CD4-positive, alpha-beta T cell treated with Interferon gamma for 1 hour (primary cell): ENCODE measurements at places on chromosomes 4 and X.
A peak's percentile ranks its signal among the peaks of the same experiment; 100 is the strongest.

- no peak for DNase-seq
Measured at GRCh38 chr4:140080883-140081282, 73.1 kb downstream of the MAML3 start.

GRCh38 chr4:109588176-109588575, 28.1 kb downstream of the MCUB start:
- no peak for DNase-seq

DNA sequence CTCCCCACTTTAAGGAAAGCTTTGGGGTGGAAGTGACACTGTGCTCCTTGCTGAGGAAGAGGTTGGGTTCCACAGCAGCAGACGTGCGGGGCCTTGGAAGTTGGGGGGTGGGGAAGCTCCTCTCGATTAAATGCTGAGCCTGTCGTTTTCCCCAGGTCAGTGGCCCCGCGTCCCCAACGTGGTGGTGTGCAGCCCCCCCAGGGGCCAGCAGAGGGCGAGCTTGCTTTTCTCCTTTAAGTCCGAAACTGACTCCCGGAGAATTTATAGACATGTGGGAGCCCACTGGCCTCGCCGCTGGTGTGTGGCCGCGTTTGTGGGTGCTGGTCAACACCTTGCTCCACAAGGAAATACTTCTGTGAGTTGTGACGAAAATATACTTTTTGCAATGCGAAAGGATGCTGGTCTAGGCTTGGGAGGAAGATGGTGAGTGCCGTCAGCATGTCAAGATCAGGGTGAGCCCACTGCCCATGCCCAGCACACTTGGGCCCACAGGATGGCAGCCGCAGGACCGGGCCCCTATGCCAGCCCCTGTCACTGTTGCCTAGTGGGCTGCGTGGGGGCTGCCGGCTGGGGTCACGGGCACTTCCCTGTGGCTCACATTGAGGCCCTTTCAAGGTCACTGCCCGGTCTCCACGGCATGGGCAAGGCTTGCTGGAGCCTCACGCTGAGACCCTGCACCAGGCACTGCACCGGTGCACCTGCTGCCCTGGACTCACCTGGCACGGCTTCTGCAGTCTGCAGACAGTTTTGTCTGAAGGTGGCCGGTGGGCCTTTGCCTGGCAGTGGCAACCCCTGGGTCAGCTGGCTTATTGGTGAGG, 9.4 kb downstream of the UVSSA start:
- DNase-seq, result peak; percentile 24

- no peak for DNase-seq
Measured at GRCh38 chr4:10746371-10747171, 62.0 kb upstream of the CLNK start.

DNA sequence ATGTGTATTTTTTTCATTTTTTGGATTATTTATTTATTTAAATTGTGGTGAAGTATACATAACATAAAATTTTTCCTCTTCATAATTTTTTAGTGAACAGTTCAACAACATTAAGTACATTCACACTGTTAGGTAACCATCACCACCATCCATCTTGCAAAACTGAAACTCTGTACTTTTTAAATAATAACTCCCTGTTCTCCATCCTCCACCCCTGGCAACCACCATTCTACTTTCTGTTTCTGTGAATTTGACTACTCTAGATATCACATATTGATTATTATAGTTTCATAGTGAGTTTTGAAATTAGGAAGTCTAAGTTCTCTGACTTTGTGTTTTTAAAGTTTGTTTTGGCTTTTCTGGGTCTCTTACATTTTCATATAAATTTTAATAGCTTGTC, 89.3 kb upstream of the STX18 start:
- no peak for DNase-seq

DNA sequence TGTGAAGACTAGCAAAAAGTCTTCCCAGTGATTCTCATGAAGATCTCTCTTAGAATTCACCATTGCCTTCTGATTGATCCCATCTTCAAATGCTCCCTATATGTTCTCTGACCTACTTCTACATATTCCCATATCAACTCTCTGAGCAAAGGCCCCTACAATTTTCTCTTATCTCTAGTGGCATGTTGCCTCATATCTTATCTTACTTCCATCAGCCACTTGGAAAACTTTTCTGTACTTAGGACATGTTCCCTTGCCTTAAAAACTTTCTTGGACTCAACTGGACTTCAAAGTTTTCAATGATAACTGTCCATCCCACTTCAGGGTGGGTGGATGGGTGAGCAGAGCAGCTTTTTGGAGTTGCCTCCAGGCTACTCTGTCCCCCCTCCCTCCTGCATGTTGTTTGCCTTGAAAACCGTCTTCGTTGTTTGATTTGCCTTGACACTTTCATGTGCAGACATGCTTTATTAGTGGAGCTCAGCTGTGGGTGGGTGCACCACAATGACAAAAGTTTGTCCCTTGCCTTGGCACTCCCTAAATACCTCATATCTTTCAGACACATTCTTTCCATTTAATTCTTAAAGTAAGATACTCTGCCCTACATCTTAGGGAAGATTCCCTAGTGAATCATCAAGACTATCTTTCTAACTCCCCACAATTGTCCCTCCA, 18.3 kb upstream of the USP27X start:
- no peak for DNase-seq

- DNase-seq, result no peak
Measured at GRCh38 chrX:69305333-69306062, 140.2 kb upstream of the PJA1 start.

- no peak for DNase-seq
Measured at GRCh38 chr4:8688041-8688907, 95.7 kb downstream of the CPZ start.

- DNase-seq, result peak; percentile 40
Measured at GRCh38 chrX:155819966-155820491, 61.1 kb upstream of the VAMP7 start.

DNA sequence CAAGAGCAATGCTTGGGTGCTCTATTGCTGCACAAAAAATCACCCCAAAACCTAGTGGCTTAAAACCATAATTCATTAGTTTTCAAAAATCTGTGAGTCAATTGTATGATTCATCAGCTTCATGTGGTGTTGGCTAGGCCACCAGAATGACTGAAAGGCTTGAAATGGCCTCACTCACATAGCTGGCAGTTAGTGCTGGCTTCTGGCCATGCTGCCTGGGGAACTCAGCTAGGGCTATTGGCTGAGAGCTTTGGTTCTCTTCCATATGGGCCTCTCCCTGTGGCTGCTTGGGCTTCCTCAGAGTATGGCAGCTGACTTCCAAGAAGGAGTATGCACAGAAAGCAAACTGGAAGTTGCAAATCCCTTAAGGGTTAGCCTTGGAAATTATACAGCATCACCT, 3.1 kb upstream of the MTMR1 start:
- no peak for DNase-seq

DNA sequence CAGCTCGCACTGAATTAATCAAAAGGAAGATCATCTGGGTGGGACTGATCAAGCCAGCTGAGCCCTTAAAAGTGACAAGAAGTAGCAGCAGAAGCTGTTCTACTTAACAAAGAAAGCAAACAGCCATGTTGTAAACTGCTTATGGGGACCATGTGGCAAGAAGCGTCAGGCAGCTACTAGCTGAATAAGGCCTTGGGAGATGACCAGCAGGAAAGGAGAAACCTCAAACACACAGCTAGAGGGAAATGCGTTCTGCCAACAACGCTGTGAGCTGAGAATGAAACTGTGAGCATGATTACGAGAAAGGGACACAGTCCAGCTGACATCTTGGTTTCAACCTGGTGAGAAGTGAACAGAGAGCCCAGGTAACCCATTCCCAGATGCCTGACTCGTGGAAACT, 49.3 kb upstream of the FAM9A start:
- DNase-seq, result no peak

GRCh38 chrX:101219116-101219863, at the start of gene DRP2:
DRP2 (plus strand) TSS chrX:101219786; CDS start chrX:101231648, 11,862 bp downstream.
- no peak for DNase-seq

- peak; percentile 83 for DNase-seq
Measured at GRCh38 chrX:3713225-3713936, at the start of gene PRKX. PRKX (minus strand) TSS chrX:3713649; CDS start chrX:3713253, 396 bp downstream.

- DNase-seq, result no peak
Measured at GRCh38 chr4:5292101-5292500, 240.8 kb downstream of the STK32B start.

GRCh38 chr4:18961879-18962278, 940.3 kb upstream of the LCORL start:
- no peak for DNase-seq

DNA sequence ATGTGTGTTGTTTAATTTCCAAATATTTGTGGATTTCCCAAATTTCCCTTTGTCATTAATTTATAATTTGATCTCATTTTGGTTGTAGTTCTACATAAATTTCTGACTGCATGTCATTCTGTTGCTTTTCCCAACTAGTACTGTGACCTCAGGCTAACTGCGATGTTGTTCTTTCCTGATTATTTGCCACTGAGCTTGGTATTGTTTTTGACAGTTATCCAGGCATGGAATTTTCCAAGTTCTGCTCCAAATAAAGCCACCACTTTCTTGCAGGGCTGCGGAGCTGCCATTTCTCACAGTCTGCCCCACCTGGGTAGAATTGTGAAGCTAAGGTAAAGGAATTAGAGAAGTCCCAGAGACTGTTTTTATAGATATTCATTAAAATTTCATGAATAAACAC, 328.8 kb downstream of the ZNF674 start:
- no peak for DNase-seq

- no peak for DNase-seq
Measured at GRCh38 chr4:10069075-10069642, 47.4 kb downstream of the WDR1 start.

DNA sequence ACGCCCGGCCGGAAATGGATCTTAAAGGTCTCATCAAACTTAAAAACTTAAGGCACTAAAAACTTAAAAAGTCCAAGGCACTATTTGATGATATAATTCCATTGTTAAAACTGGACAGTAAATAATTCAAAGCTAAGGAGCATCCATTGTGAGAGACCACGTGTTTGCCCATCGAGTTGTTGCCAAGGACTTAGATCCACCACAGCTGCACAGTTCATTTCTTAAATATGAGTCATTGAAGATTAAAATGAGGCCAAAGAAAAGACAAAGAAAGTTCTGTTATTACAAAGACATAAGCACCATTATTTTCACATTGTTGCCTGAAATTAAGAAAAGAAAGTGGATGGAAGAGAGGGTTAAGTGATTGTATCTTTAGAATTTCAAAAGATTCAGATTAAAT, 411.5 kb upstream of the FTHL17 start:
- DNase-seq, result no peak

DNA sequence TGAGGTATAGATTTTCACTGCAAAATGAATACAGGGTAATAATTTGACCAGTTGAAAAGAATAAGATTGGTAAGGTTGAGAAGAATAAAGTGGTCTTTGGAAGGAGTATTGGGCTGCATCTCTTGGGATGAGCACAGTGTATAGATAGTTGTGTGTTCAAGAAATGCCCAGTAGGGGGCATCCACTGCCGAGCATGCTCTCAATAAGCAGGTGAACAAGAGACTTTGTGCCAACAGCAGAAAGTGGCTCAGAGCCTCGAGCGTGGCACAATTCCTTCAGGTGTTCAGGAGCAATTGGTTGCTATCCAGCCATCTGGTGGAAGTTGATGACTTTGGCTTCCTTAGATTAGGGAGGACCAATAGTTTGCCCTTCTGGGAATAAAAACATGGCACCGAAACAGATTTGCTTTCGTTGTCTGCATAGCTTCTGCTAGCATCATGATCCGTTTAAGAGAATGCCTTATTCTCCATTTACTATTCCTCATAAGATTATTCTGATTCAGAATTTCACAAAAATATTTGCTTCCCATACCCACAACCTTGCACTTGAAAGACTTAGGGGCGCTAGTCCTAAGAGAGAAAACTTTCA, 258.1 kb upstream of the NEIL3 start:
- DNase-seq, result no peak

DNA sequence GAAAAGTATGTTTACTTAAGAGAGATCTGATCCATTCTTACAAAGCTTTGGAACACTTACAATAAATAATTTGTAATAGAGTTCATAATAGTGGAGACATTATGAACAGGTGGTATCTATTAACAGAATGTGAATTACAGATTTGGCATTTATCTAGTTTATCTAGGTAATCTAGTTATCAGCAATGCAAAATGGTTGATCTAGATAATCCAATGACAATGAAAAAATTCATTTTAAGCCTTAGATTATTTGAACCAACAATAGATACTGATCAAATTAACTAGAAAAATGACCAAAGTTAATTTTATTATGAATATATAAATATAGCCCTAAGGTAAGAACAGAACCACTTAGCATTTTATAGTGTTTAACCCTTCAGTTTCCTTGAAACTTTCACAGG, 10.4 kb upstream of the NSUN7 start:
- no peak for DNase-seq

DNA sequence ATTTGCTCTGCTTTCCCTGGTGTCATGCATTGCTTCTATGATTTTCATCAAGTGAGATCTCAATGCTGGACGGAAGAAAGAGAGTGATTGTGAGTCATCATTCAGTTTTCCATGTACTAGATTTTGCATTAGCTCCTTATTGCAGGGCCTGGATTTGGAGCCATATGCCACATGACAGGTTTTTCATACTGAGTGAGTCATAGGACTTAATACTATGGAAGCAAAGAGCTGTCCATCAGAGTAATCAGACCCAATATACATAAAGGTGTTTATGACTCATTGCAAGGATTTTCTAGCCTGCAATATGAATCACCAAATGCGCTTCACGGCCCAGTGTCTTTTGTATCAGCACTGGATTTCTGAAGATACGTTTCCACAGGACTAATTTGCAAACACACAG, 11.2 kb upstream of the TFDP3 start:
- no peak for DNase-seq

DNA sequence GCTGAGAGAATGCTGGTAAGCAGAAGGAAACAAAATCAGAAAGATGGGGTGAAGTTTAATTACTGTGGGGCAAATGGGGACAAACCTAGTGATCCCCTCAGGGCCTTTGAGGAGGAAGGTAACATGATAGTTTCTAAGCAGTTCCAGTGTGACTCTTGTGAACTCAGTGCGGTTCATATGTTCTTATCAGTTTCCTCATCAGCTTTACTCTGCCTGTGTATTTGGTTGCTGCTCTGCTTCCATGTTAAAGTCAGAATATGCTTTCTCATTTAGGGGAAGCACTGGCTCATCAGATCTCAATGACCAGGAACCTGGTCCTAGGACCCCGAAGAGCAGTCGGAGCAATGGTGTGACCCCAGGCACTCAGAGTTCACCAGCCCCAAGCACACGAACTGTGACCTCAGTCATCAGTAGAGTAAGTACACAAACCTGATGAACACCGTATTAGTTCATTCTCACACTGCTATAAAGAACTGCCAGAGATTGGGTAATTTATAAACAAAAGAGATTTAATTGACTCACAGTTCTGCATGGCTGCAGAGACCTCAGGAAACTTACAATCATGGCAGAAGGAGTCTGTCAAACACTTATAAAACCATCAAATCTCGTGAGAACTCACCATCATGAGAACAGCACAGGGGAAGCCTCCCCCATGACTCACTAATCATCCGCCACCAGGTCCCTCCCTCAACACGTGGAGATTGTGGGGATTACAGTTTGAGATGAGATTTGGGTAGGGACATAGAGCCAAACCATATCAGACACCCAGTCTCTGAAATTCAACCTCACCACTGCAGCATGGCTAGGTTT, 83.0 kb downstream of the SYTL5 start:
- DNase-seq, result no peak

DNA sequence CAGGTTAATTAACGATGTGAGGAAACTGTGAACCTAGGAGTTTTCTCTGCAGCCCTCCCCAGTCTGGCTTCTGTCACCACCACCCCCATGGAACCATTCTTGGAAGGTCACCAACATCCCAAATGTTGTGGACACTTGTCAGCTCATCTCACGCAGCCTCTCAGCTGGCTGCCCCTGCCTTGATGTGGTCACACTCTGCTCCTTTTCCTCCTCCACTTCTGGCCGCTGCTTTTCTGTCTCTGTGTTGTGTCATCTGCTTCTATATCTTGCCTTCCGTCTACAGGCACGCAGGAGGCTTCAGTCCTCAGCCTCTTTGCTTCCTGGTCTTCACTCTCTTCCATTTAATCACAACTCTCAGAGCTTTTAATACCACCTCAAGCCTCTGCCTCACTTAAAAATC, 371.5 kb upstream of the SLIT2 start:
- DNase-seq, result no peak
